Neural cell (in vitro differentiated cells): ENCODE measurements at places on chromosomes 13 and 19. TPM values are rescaled to one million over a fixed set of nuclear protein-coding genes. Genes with fewer than 3 reads are reported as not detected.

Gene ZNF66
- 2.1 and 6.1 TPM in 2 replicates for polyA plus RNA-seq

Gene DPF1
- 118 and 132 TPM in 2 replicates for polyA plus RNA-seq

Gene CLDN10
- not detected in 2 replicates for polyA plus RNA-seq

Gene OR4F17
- 0.90 TPM in 1 of 2 replicates, not detected in the other for polyA plus RNA-seq

Gene LAIR1
- polyA plus RNA-seq, result not detected in 2 replicates

Gene CEACAM7
- polyA plus RNA-seq, result not detected in 2 replicates

Gene SCEL
- polyA plus RNA-seq, result 0.24 TPM in 1 of 2 replicates, not detected in the other

Gene ELANE
- not detected in 2 replicates for polyA plus RNA-seq

Gene SLC15A1
- polyA plus RNA-seq, result not detected in 2 replicates

Gene AP1M2
- 0.38 and 3.7 TPM in 2 replicates for polyA plus RNA-seq

Gene ERCC5
- polyA plus RNA-seq, result 43.1 and 67.5 TPM in 2 replicates

Gene SPRED3
- 4.9 and 13.7 TPM in 2 replicates for polyA plus RNA-seq

Gene CYP4F12
- not detected in 2 replicates for polyA plus RNA-seq

Gene COG6
- polyA plus RNA-seq, result 23.1 and 27.3 TPM in 2 replicates

Gene IFNL1
- polyA plus RNA-seq, result not detected in 2 replicates

Gene ZNF610
- 23.1 and 28.3 TPM in 2 replicates for polyA plus RNA-seq

Gene C5AR1
- not detected in 2 replicates for polyA plus RNA-seq

Gene ZNF793
- polyA plus RNA-seq, result 39.6 and 53.7 TPM in 2 replicates

Gene ADGRE3
- polyA plus RNA-seq, result not detected in 2 replicates
